ENCODE measurements at places on chromosomes 4 and X.

GRCh38 chr4:84683064-84683850 is 100.3 kb downstream of the CDS1 start:
- no peak for DNase-seq

GRCh38 chr4:112029771-112030171 is 115.5 kb upstream of the FAM241A start:
- DNase-seq, result no peak

DNA sequence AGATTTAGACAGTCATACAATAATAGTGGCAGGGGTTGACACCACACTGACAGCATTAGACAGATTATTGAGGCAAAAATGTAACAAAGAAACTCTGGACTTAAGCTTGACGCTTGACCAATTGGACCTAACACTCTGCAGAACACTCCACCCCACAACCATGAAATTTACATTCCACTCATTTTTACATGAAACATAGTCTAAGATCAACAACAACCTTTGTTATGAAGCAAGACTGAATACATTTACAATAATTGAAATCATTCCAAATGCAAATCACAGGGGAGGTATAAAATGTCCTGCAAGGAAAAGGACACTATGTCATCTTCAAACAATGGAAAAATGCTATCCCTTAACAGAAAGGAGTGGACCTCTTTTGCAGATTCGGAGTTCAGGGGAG is 4.9 kb upstream of the UGT2B10 start:
- no peak for DNase-seq

DNA sequence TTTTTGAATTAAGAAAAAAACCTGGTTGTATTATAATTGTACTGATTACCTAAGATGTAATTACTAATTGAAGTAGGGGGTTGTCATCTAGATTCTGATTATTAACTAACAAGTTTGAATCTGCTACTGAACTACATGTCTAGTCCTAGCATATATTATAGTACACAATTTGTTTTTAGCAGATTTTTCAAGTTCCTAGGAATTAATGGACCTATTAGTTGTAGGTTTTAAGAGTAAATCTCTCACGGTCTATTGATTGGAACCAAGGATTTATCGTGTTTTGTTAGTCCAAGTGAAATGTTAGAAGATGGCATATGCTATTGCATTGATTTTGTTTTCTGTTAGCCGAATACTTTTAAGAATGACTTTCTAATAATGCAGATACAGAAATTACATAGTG is 20.8 kb downstream of the PTPN13 start:
- no peak for DNase-seq

DNA sequence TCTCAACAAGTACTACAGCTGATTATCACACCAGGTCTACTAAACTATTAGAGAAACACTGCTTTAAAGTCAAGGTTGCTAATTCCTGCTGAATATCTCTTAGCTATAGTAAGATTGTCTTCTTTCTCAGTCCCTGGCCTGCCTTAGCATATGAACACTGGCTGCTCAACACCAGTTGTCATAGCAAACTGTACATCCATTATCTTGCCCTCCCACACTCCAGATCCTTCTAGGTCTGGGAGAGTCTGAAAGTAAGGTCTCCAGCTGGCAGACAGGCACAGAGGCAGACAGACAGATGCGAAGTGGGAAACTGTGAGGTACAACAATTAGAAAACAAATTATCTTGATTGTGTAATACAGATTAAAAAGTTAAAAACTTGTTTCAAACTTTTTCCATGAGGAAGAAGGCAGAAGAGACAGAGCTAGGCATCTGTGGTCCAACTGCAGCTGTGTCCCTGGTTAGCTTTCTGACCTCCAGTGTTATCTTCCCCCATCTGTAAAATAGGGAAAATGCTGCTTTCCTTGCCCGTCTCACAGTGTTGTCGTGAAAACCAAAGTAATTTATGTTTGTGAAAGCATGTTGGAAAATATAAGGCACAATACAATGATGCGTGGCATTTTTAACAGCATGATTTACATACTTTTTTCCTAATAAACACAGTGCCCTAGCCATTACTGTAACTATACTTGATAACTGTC is 133.8 kb downstream of the KLHL13 start:
- DNase-seq, result no peak

- no peak for DNase-seq
These were observed 32.3 kb downstream of the USP53 start for GRCh38 chr4:119244832-119245231.
